ENCODE measurements at places on chromosomes 1 and 21.

DNA sequence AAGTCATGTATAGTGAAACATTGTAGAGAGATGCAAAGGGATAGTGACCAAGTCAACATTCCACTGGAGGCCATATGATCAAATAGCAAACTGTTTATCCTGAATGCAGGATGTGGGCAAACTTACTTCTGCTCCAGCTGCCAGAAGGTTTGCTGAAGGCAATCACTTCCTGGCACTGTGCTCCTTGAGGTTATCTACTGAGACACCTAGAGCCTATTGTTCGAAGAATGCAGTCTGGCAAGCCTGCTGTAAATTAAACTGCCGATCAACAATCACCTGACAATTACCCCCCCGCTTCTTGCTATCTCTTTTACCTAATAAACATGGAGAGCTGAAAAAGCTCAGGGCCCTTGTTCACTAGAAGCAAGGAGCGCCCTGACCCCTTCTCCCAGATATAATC is 139.4 kb upstream of the B3GALT2 start:
- DNase-seq, result no peak

GRCh38 chr1:94607398-94607797 is 65.8 kb upstream of the F3 start:
- no peak for DNase-seq

DNA sequence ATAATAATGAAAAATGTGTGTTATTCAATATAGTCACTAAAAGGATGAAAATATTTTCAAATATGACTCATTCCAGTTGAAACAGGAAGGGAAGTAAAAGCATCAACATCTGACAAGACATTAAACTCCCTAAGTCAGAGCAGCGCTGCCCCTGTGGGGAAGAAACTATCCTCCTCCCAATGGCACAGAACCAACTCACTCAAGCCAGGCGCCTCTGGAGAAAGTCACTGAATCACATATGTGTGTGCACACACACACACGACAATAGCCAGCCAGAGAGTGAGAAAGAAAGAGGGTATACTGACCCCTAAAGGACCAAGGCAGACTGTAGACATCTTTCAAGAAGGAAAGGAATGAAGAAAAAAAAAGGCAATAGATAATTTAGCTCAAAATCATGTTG is 126.9 kb downstream of the SETD4 start:
- no peak for DNase-seq

- DNase-seq, result no peak
Observed at GRCh38 chr1:220879076-220879508, at the start of gene HLX. Gene HLX, plus strand, starts transcription at chr1:220879443. Its CDS starts 415 bp downstream, at chr1:220879858.

DNA sequence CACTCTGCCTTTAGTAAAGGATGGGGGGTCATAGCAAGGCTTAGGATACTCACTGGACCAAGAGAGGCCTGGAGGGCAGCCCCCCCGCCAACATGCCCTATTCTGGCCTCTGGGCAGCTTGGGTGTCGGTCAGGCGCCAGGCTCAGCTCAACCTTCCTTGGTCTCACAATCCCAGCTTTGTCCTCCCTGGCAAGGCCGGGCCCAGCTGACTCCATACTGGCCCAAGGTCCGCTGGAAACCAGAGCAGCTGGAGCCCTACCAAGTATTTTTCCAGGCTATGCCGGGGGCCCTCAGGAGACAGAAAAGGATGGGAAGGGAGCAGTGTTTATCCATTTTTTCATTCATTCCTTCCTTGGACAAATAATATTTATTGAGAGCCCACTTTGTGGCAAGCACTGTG is 6.2 kb downstream of the FBXO2 start:
- peak; percentile 93 for DNase-seq

DNA sequence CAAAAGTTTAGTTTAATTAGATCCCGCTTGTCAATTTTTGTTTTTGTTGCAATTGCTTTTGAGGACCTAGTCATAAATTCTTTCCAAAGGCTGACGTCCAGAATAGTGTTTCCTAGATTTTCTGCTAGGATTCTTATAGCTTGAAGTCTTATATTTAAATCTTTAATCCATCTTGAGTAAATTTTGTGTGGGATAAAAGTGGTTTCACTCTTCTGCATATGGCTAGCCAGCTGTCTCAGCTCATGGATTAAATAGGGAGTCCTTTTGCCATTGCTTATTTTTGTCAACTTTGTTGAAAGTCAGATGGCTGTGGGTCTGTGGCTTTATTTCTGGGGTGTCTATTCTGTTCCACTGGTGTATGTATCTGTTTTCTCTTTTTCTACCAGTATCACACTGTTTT is 801.3 kb upstream of the ADGRL4 start:
- no peak for DNase-seq

- DNase-seq, result no peak
Observed at GRCh38 chr1:186828611-186829454, at the start of gene PLA2G4A. Gene PLA2G4A, plus strand, starts transcription at chr1:186828949. Its CDS starts 25,406 bp downstream, at chr1:186854355.

- no peak for DNase-seq
Observed at GRCh38 chr1:184691719-184692324, 62.8 kb downstream of the EDEM3 start.

- peak; percentile 63 for DNase-seq
Observed at GRCh38 chr1:2982615-2983318, 38.5 kb upstream of the ACTRT2 start.

DNA sequence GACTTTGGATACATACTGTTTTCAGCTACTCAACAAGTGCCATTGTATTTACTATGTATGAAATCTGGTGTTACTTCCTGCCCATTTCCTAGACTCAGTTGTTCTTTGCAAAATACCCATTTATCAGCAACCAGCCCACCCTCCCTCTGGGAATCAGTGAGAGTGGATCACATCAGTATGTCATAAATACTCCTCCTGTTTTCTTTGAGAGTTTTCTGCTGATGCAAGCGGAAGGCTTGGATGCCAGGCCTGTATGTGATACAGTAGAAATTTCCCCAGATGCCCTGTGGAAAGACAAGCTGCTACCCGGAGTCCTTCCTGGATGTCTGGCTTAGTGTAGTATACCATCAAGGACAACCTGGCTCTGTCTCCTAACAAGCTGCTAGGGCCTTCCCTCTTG is 2.4 kb upstream of the PTPRC start:
- DNase-seq, result no peak

GRCh38 chr1:18108299-18109057 is 880 bp downstream of the IGSF21 start:
- no peak for DNase-seq

DNA sequence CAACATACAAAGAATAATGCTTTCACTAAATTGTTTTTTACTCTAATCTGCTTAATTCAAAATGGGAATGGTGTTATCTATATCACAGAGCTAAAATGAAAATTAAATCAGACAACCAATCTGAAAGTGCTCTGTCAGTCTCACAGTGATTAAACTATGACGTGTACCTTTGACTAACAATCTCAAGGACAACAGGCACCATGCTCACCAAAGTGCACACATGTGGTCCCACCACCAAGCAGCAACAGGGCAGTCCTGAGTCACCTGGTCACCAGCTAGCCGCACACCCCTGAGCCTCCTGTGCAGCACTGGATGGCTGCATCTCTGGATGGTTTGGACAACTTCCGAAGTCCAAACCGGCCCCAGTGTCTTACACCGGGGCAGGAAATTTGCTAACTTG is 54.5 kb upstream of the NADK start:
- no peak for DNase-seq

DNA sequence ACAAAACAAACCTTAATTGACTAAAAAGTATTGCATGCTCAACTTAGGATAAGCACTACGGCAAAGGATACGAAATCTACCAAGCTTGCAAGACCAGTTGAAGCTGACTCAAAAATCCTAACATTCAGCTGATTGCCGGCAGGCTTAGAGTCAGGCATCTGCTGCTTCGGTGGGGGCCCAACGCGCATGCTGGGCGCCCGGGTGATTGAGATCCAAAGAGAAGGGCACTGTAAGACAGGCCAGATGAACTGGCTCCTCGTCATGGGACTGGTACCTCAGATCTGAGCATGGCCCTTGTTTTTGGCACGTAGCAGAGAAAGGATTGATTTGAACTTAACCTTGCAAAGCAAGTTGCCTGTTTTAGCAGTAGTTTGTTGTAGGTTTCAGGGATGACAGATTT is 86.6 kb downstream of the PRDM2 start:
- DNase-seq, result no peak

DNA sequence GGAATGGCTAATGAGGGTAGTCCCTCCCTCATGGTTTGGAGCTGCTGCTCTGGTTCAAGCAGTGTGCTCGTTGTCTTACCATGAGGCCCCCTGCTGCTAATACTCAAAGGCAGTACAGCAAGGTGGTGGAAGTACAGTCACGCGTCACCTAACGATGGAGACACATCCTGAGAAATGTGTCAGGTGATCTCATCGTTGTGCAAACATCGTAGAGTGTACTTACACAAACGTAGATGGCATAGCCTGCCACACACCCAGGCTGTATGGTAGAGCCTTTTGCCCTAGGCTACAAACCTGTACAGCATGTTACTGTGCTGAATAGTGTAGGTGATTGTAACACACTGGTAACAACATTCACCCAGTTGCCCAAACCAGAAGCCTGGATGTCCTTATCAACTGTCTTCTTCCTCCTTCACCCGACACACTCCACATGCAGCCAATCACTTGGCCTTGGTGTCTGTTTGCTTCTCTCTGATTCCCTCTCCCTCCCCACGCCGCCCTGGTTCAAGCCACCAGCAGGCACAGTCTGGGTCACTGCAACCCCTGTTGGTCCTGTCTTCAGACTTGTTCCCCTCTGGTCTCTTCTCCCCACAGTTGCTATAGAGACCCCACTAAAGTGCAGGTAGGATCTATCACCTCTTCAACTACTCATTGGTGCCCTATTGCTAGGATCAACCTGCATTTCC is 6.0 kb upstream of the KCNA2 start:
- no peak for DNase-seq

DNA sequence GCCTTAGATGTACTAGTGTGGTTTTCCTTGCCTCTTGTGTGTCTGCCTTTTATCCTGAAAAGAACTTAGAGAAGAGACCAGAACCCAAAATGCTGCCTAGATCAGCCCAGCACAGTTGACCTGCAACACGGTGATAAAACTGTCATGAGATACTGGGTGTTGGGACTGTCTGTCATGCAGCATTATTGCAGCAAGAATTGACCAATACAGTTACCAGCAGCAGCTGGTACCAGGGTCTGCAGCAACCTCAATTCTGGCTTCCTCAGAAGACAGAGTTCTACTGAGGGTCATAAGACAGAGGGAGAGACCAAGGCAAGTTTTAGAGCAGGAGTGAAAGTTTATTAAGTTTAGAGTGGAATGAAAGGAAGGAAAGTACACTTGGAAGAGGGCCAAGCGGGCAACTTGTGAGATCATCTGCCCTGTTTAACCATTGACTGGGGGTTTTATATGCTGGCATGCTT is 182.0 kb downstream of the DYRK1A start:
- DNase-seq, result no peak

DNA sequence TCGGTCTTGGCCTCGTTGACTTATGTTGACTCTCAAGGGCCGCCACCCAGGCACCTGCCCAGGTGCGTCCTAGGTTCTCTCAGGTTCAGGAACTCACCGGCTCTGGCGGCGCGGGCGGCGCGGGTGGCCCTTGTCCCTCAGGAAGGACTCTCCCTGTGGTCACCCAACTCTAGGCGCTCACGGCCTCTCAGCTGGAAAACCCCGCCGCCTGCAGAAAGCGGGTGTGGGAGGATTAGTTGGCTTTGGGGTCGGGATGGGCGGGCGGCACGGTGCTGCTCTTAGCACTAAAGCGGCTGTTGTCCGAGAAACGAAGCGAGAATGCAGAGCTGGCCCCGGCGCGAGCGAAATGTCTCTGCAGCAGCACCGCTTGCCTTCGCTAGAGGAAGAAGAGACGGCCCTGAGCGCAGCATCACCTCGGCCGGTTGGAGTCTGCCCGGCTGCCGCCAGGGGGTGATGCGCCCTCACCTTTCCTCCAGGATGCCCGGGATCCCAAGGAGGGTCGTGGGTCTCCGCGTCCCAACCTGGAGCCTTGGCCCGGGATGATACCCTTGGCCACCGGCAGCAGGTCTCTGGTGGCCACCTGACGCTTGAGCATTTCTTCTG is 8.1 kb upstream of the TADA1 start:
- peak; percentile 13 for DNase-seq

DNA sequence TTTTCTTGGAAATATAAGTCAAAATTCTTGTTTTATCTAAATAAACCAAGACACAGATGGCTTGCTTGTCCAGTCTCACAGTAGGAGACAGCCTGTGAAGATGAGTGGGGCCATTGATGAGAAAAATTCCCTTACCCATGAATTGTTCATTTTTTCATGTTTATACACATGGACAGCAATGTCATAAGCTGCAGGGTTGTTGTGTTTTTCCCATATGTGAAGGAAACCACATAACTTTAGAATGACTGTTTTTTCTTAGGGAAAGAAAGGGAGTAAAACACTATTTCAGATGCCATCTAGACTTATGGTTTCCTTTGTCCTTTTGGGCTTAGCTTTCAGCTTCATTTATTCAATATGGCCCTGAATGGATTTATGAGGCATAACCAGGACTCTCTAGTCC is 622.5 kb upstream of the NR5A2 start:
- DNase-seq, result no peak

DNA sequence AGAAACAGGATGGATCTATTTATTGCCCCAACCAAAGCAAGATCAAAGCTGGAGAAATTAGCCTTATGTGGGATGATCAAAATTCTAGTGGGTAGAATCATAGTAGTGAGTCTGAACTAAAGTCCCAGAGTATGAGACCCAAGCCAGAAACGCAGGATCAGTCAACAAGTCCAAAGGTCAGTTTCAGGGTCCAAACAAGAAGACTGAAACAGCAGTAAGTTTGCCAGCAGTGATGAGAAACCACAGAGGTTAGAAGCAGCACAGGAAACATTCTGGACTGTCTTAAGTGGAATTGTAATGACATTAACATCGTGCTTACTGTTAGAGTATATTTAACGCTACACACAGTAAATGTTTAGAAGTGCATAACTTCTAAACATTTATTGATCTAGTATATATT is 251.0 kb downstream of the LRRIQ3 start:
- no peak for DNase-seq

DNA sequence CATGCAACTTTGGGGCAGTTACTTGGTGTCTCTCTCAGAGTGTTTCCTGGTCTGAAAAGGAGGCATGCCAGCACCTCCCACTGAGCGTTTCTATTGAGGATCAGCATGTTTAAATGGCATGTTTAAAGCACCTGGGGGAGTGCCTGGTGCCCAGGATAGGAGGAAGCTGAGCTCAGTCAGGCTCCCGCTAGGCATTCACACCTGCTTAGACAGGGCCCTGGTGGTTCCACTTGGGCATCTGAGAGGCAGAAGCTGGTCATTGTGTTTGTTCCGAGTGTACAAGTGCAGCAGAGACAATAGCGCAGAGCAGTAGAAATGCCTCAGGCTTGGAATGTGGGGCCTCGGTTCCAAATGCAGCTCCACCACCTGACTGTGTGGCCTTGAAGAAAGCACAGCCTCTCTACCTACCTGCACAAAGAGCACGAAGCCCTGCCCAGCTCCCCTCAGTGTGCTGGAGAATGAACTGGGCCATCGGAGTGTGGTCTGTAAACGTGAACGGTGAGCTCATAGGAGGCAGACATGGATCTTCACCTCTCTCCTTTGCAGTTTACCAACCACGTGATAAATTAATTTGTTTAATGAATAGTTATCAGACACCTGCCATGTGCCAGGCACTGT is 20.3 kb upstream of the TMEM222 start:
- DNase-seq, result no peak

GRCh38 chr21:15397258-15397657 is 332.5 kb upstream of the NRIP1 start:
- no peak for DNase-seq

- DNase-seq, result no peak
Observed at GRCh38 chr1:229105822-229106525, 164.9 kb upstream of the RAB4A start.
